Esophagus muscularis mucosa (tissue), 4 donors: ENCODE measurements at places on chromosomes 11 and 22. TPM values are rescaled to one million over a fixed set of nuclear protein-coding genes. Genes with fewer than 3 reads are reported as not detected.

PHETA2 gene
- 16.6 TPM for total RNA-seq

MUC5AC gene
- total RNA-seq, result under 0.01 TPM

GAL3ST3 gene
- total RNA-seq, result 4.9 TPM

CHRM4 gene
- 0.34 TPM for total RNA-seq

SYT8 gene
- total RNA-seq, result not detected

MS4A12 gene
- not detected for total RNA-seq

CCDC87 gene
- total RNA-seq, result 0.17 TPM

KDM4D gene
- total RNA-seq, result 0.33 TPM

GLYATL1 gene
- not detected for total RNA-seq

MAJIN gene
- total RNA-seq, result not detected

OR5B21 gene
- not detected for total RNA-seq

RBMXL2 gene
- not detected for total RNA-seq

DEFB131B gene
- not detected for total RNA-seq

VSIG2 gene
- total RNA-seq, result not detected

SCGB1C1 gene
- not detected for total RNA-seq

FAR1 gene
- total RNA-seq, result 29.3 TPM

SLC22A12 gene
- total RNA-seq, result not detected

CLCF1 gene
- total RNA-seq, result 28.3 TPM

POU2AF2 gene
- total RNA-seq, result 0.66 TPM

SORL1 gene
- total RNA-seq, result 12.3 TPM

TMEM191B gene
- not detected for total RNA-seq

TREH gene
- total RNA-seq, result not detected
